Central memory CD8-positive, alpha-beta T cell (primary cell): ENCODE measurements at places on chromosomes 7 and 10.

- DNase-seq = peak; percentile 9
Measured at GRCh38 chr10:49177391-49178355, 10.5 kb downstream of the TMEM273 start.

DNA sequence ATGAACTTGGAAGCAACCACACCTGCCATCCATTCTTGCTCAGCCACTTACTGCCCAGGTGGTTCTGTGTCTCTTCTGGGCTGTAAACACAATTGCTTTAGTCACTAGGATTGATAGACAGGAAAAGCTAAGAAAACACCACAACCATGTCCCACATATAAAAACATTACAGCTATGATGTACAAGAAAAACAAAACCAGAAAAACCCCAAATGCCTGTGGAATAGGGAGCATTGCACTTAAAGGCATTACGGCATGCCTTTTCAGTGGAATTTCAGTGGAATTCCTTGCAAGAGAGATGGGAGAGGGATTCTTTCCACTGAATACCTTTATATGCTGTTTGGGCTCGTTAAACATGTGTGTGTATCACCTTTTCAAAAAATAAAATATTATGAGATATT, 44.2 kb upstream of the GPR26 start:
- DNase-seq = no peak

DNA sequence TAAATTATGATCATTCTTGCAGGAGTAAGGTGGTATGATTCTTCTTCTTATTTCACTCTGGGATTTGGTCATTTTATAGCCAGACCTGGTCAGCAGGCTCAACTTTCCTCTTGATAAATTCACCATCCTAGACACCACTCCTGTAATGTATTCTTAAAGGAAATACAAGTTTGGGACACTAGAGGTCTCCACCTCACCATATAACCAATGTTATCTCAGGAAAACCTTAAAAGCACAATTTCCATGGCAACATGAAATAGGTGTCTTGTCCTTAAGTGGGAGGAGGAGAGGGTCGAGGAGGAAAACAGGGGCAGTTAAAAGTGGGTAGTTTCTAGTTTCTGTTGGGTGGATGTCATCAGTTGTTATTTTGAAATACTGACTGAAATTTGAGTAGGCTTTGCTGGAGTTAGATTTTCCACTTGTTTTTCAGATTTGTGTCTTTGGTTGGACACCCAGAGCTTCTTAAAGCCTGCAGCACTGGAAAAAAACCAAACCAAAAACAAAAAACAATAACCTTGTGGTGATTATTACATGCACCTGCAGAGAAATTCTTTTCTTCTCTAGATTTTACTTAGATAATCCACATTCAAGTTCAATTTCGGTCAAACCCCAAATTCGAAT, 163.1 kb downstream of the PRKCQ start:
- DNase-seq = no peak

DNA sequence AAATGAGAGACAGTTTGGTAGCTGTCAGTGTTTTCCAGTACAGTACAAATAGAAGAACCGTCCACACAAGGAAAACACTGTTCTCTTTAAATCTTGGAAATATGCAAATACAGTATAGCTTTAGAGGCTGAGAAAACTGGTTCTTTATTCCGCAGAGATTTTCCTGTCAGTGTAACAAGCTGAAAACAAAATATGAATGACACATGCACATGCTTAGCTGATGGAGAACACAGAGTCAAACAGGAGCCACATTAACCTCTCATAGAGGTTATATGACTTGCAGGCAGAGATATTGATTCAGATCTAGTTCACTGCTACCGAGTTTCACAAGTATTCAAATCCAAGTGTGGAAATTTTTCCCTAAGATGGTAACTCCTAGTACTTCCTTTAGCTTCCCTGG, 135.2 kb upstream of the C1QL3 start:
- no peak for DNase-seq

DNA sequence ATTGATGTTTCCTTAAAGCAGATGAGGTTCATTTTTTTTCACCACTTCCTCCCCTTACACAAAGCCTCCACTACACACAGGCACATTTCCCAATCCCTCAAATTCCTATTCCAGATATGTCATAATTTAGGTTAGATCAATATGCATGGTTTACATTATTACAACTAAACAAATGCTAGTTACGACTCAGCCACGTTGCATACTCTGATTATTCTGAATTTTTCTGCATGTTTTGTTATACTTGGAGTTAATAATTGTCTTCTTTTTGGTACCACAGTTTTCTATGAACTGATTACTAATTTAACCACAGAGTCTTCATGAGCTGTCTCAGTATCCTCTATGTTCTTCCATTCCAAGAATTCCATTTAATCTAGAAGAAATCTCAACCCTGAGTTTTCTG, 4.4 kb upstream of the BICC1 start:
- DNase-seq = no peak

DNA sequence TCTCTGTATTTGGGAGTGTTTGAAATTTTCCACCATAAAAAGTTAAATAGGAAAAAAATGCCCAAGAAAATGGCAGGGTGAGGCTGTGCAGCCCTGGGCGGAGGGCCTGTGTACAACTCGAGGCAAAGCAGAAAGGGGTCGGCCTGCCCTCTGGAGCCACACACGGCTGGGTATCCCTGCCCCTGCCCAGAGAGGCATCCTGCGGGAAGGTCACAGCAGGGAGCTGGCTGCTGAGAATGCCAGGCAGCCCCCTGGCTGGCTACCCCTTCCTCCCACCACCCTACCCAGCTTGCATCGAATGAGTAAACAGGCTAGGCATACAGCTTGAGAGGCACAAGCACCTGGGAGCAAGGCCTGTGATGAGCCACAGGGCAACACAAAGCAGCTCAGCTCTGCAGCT, 46.1 kb downstream of the CAMK2B start:
- DNase-seq = no peak
